ENCODE measurements at places on chromosomes 7 and 10.
A peak's percentile ranks its signal among the peaks of the same experiment; 100 is the strongest.

- no peak for DNase-seq
Measured at GRCh38 chr10:108169846-108170245, 1005.3 kb upstream of the SORCS1 start.

DNA sequence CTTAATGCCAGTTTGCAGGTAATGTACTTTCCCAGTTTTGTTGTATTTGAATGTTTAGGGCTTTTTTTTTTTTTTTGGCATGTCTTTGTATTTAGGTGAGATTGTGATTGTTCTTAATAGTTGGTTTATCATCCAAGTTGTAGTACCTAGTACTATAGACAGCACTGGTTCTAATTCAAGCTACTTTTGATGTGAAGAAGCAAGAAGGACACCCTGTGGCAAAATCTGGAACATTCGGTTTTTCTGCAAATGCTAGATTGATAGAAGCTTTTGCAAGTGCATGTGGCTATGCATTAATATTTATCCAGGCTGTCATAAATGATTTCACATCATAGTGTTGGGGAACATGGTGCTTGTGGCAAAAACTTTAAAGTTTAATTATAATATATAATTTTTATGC lies 248.9 kb downstream of the FOXP2 start:
- peak; percentile 40 for DNase-seq

DNA sequence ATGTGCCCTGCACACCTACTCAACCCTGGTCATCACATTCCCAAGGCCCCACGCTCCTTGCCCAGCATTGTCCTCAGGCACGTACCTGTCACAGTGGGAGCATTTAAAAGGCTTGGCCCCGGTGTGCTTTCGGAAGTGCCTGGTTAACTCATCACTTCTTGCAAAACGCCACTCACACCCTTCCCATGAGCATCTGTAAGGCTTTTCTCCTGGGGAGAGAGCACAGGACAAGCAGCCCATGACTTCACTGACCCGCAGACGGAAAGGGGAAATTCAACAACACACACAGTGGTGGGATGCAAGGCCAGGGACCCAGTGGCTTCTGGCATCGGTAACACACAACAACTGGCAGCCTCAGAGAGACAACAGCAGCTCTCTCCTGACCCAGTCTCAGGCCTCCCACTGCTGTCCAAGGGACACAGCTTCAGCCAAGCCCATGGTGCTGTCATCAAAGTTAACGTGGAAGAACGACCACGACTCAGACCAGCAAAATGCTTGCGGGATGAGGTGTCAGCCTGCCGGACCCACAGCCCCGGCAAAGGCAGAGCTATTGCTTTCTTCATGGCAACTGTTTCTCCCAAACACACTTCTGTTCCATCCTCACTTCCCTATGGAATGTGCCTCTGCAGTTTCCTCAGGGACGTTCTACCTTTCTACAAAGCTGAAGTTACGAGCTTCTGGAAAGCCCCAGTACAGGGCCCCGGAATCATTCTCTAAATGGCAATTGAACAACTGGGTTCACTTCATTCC lies 4.8 kb downstream of the KLF6 start:
- no peak for DNase-seq

GRCh38 chr7:42886129-42886528 lies 25.7 kb downstream of the C7orf25 start:
- DNase-seq = no peak

- no peak for DNase-seq
Measured at GRCh38 chr10:78211561-78212051, 177.9 kb downstream of the RPS24 start.

DNA sequence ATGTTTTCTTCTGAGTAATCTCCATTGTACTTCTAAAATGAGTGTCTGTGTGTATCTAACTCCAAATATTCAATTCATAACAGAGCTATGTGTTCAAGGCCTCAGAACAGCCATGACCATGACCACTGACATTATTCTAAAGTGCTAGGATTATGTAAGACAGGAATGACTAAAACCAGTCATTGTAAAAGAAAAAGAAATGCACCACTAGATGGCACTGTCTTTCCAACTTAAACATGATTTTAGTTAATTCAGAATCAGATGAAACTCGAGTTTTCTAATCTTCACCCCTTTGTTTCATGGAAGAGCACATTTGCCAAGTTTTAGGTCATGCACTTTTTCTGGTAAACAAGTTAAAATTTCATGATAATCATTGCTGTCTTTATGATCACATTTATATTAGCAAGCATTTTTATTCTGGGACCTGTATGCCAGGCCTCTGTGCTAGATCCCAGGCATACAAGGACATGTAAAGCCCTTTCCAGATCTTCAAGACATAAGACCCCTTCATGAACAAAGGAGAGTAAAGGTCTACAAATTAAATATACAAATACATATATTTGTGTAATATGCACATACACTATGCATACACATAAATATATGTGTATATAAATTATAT lies 26.1 kb upstream of the RSU1 start:
- DNase-seq = peak; percentile 58

DNA sequence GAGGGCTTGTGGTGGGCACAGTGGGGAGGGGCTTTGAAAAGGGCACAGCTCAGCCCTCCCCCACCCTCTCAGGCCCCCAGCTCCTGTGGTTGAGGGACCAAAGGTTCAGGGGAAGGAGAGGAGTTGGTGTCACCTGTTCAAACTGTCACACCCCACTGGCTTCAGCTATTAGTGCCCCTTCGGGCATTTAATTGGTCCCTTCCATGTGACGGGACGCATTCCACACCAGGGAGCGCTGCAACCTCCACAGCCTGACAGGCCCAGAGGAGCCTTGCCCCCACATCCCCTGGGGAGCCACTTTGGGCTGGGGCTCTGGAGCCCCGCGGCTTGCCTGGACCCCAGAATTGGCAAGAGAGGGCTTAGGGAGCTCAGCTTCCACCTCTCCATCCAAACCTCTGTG lies 75.7 kb downstream of the C10orf105 start:
- DNase-seq = peak; percentile 46

- DNase-seq = no peak
Measured at GRCh38 chr7:122413339-122413738, 108.8 kb upstream of the FEZF1 start.

DNA sequence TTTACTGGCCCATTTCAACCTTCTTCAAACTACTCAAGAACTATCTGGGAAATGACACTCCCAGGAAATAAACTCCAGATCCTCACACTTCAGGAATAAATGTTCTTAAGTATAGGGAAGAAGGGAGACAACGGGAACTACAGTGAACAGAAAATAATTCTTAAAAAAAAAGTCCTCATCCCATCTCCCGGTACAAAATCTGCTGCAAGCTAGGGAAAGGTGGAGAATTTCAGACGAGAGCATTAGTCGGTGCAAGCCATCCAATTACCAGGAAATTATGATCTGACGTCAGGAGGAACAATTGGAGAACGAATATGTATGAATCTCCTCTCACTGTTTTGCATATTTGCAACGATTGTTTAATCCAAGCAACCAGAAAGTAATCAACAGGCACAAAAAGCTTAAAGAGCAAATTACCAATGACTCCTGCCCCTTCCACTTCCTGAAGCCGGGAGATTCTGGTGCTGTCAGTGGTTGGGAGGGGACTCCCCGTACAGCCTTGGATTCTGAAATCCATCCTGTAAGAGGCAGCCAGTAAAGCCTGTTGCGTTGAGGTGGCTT lies 15.1 kb upstream of the GATA3 start:
- DNase-seq = no peak

- peak; percentile 8 for DNase-seq
Measured at GRCh38 chr10:94617389-94617944, 66.1 kb upstream of the CYP2C18 start.

DNA sequence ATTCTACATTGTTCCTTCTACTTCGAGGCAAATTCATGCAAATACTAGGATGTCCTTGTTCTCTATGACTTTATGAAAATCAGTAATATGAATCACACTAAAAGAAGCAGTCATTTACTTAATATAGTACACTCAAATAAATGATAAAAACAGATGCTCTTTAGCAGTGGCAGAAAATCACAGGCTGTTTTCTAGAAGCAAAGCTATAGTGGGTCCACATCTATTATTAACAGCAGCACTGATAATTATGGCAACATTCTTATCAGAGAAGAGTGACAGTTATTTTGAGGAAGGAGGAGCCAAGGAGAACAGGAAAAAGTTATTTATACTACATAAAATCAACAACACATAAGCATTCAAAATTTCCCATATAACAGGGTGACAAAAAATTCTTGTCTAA lies 16.5 kb downstream of the KIF5B start:
- no peak for DNase-seq

DNA sequence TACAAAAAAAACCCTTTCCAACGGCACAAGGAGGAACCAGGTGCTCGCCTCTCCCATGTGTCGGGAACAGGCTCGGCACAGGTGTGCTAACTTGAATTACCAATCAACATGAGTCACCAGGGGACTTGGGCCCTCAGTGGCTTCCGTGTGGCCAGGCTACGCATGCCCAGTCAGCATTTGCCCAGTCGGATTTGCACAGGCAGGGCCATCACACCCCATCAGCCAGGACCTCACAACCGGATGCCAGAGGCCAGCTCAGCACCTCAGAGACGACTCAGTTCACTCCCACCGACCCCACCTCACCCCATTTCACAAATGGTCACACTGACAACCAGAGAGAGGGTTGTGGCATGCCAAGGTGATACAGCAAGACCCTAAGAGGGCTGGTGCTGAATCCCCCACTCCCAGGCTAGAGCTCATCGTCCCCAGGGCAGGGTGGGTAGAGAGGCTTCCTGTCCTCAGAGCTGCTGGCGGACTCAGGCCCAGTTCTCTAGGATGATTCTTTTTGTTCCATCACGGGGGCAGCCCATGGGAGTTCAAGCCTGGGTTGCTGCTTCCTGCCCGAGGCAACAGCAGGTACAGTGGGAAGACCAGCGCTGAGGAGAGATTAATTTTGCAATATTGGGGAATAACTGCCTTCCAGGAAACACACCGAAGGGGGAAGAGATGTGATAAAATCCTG lies 13.6 kb downstream of the ANXA11 start:
- DNase-seq = peak; percentile 63

DNA sequence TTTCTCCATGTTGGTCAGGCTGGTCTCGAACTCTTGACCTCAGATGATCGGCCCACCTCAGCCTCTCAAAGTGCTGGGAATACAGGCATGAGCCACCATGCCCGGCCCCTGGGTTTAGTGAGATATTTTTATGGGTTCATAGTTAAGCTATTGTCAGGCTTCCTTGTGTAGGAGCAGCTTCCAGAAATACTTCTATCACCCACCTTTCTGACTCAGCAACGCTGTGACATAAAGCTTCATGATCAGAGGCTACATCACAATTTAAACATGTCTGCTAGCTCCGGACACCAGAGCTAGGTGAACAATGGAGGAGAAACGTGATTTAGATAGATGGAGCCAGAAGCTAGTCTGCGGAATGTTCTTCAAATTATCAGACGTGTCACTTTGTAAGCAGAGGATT lies 295.8 kb upstream of the LYZL1 start:
- DNase-seq = no peak

DNA sequence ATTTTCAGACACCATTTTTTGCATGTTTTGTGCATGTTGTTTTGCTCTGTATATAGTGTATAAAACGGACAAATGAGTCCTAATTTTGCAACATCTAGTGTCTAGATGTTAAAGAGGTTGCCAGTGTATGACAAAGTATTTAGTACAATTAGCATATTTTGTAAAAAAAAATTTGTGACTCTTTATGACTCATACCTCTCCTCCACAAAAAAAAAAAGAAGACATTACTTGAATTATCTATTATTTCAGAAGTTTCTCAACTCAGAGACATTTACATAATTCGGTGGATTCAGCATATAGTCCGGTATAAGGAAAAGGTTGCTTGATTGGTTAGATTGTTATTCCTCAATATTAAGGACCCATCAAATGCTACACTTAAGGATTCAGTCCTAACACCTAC lies 26.0 kb downstream of the NUP42 start:
- DNase-seq = no peak

GRCh38 chr10:89536013-89536354 lies 590 bp upstream of the SLC16A12 start:
- DNase-seq = no peak

DNA sequence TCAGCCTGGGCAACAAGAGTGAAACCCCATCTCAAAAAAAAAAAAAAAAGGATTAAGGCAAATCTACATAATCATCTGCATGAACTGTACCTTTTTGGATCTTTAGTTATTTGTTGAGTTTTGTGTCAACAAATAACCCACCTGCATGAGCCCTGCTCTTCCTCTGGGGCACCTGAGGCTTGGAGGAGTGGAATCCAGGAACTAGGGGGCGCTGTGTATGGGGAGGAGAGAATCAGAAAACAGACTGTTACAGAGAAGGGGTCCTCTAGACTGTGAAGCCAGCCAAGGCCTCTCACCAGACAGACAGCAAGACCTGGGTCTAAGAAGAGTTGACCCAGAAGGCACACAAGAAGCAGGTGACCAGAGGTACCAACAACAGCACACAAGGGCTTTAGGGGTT lies 682.8 kb upstream of the NRP1 start:
- no peak for DNase-seq

- no peak for DNase-seq
Measured at GRCh38 chr7:39088730-39089593, 111.3 kb downstream of the POU6F2 start.

GRCh38 chr7:156889089-156889488 lies 3.9 kb downstream of the LMBR1 start:
- no peak for DNase-seq

- no peak for DNase-seq
Measured at GRCh38 chr7:12623223-12623622, 52.7 kb downstream of the SCIN start.

DNA sequence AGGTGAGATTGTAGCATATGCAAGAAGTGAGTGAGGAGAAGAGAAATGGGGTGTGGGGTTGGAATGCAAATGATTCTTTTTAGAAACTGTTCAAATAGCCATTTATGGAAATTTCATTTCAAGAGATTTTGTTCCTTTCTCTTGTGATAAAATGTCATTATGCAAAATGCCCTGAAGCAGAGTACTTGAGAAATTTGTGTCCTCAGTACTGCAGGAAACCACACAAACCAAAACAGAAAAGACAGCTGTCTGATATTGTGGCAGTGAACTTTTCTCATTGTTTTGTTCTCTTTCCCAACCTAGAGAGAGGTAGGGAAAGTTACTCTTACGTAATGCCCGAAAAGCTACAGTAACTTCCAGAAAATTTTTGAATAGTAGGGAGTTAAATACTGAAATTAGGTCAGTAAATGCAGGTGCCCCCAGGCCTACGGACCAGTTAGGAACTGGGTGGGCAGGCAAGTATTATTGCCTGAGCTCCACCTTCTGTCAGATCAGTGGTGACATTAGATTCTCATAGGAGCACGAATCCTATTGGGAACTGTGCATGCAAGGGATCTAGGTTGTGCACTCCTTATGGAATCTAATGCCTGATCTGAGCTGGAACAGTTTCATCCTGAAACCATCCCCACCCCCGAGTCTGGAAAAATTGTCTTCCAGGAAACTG lies 34.0 kb downstream of the DLD start:
- no peak for DNase-seq

DNA sequence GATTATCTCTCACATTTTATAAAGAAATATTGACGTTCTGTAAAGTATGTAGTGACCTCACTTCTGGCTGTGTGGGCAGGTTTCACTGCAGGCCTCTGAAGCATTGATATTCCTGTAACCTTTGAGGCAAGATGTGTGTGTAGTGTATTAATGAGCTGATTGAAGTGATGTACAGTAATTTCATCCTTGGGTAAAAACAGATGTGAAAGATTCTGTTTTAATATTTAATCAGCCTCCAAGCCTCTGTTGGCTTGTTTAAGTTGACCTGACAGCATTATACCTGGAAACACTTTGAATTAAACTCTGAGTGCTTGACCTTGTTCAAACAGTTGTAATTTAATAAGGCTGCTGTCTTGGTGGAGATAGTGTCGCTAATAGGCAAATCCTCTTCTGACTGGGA lies 74.9 kb downstream of the KAT6B start:
- no peak for DNase-seq

GRCh38 chr7:19107356-19108146 lies 9.9 kb downstream of the TWIST1 start:
- peak; percentile 26 for DNase-seq

GRCh38 chr7:2587778-2588177 lies 29.0 kb downstream of the IQCE start:
- DNase-seq = no peak
